ENCODE measurements at places on chromosomes 12 and 14. TPM values are rescaled to one million over a fixed set of nuclear protein-coding genes. Genes with fewer than 3 reads are reported as not detected.

DNA sequence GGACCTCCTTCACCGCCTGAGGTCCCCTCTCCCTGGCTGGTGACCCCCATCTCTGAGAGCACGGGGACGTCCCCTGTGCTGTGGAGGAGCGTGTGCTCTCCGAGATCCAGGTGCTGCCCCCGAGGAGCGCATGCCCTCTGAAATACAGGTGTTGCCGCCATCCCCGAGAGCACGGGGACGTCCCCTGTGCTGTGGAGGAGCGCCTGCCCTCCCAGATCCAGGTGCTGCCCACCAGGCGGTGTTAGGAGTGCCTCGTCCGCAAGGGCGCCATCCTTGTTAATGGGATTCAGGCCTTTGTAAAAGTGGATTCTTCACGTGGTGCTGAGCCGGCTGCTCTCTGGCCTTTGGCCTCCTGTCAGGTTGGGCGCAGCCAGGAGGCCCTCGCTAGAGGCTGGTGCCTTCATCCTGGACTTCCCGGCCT, 10.1 kb downstream of the NOC4L start:
- peak; percentile 17 for DNase-seq

DNA sequence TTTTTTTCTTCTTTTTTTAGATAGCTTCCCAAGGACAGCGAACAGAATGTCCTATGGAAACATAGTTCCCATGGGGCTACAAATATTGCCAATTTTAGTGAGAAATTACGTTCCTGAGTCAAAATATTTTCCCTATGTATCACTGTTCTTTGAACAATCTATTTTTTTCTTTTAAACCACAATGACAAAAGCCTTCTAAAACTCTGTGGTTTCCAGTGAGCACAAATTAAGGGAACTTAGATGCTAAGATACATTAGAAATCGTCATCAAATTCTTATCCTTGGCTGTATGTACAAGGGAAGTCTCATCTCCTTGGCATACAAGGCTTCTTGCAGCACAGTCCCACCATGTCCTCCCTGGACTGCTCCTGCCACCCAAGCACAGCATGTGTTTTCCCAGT, 17.9 kb downstream of the CPM start:
- no peak for DNase-seq

DNA sequence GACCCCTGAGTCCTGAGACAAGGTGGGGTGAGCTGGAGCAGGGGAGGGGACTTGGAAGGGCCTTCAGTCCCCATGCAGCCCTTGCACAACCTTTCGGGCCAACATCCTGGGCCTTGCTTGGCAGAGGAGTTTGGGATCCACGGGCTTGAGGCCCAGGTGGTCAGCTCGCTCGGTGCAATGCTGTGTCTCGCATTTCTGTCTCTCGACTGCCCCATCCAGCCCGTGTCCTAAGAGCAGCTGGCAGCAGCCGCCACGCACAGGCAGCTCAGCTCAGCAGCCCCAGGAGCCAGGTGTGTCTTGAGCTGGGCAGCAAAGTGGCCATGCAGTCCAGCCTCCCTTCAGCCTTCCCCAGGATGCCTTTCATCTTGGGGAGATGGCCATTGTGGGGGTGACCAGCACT, 10.8 kb downstream of the PACS2 start:
- no peak for DNase-seq

DNA sequence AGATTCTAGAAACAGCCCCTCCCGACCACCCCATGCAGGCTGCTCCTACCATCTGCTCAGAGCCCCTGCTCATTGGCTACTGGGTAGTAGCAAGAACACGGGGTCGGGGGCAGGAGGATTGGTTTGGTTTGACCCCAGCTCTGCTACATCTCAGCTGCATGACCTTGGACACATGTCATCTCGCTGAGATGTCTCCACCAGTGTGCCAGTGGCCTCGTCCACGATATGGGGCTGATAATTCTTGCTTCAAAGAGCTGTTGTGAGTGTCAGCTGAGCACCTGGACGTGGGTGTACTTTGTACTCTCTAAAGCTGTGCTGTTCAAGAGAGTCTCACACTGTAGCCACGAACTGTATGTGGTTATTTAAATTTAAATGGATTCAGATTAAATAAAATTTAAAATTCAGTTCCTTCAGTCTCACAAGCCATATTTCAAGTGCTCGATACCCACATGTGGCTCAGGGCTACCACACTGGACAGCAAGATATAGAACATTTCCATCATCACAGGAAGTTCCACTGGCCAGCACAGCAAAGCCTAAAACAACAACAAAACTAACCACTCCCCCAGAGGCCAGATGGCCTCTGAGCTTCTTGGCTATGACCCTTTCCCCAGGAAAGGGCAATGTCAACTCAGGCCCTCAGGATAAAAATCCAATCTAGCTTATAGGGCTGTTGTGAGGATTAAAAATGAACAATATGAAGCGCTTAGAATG, 18.6 kb downstream of the LTBP2 start:
- DNase-seq = no peak

DNA sequence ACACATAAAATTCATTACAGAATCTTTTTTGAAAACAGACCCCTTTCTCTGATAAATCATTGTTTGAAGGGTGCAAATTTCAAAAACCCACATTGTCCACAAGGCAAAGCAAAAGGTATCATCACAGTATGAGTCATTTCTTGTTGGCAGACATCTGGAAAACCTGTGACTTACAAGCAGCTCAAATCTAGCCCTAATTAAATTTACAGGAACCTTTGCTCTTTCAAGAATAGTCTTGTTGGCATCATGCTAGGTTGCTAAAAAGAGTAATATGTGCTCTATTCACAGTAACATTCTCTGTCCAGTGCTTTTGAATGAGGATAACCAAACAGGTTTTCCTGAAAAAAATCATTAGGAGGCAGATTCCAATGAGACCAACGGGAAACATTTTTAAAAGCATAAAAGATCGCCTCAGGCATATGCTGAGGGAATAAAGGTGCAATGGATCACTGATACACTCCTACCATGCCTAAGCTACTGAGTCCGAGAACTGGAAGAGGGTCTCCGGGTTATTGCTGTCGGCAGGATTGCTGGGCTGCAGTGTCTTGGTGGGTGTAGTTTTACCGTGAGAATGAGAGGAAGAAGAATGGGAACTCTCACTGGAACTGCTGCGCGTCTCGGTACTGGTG, 55.5 kb upstream of the TTC7B start:
- no peak for DNase-seq

PROX2 gene
- not detected for total RNA-seq

DNA sequence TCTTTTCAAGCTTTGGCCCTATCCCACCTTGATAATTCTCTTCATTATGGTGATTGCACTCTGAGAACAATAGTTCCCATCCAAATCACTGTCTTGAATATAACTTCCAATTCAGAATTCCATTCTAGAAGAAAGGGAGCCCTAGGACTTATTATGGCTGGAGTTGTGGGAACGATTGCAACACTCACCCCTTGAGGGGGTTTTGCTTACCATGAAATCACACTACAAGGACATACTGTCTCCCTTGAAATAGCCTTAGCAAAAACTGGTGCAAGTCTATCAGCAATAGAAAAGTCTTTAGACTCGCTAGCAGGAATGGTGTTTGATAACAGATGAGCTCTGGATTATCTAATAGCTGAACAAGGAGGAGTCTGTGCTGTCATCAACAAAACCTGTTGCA, 31.4 kb upstream of the OXA1L start:
- DNase-seq = no peak

- DNase-seq = no peak
Measured at GRCh38 chr14:54440037-54440436, 1.1 kb downstream of the CNIH1 start.

CDKN1B gene
- total RNA-seq = 23.7 TPM

DNA sequence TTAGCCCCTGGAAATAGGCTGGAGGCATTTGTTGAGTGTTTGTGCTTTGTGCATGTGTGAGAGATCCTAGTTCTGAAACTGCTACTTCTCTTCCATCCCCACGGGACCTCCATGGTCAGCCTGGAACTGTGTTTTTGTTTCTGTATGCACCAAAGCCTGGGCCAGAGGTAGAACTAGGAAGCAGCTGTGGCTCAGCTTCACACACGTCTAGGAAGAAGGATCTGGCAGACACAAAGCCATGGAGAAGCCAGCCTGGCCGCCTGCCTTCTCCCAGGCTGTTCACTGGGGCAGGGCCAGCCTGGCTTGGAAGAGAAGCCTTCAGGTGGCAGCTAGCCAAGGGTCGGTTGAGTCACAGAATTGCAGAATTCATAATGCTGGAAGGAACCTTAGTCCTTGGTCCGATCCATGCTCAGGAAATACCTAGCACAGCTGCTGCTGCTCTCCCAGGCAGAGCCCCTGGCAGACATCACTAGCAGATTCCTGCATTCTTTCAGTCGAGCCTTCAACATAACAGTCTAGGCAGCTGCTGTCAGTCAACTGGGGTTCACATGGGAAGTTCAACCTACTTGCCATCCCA, 27.0 kb downstream of the RIN3 start:
- DNase-seq = peak; percentile 93

GRCh38 chr12:2152134-2152533, 99.3 kb downstream of the CACNA1C start:
- DNase-seq = no peak

PLEKHG7 gene
- total RNA-seq = not detected

ALKBH1 gene
- 9.8 TPM for total RNA-seq

- DNase-seq = no peak
Measured at GRCh38 chr14:66507181-66507721, 696 bp upstream of the GPHN start.

GRCh38 chr14:64636208-64636979, 67.8 kb upstream of the PLEKHG3 start:
- peak; percentile 71 for DNase-seq

GRCh38 chr12:47882781-47883546, 21.8 kb downstream of the VDR start:
- no peak for DNase-seq

GRCh38 chr12:50505675-50506530, 1.1 kb downstream of the DIP2B start:
- DNase-seq = no peak

GRCh38 chr12:12197128-12197527, 69.7 kb downstream of the LRP6 start:
- DNase-seq = no peak

KRT82 gene
- total RNA-seq = not detected

IFNG-AS1 gene
- 1.0 TPM for total RNA-seq

GRCh38 chr14:36829547-36829946, 167.9 kb downstream of the PAX9 start:
- no peak for DNase-seq

GRCh38 chr12:95615749-95616148, 64.5 kb upstream of the USP44 start:
- no peak for DNase-seq

GRCh38 chr14:61570549-61571290, 124.6 kb upstream of the HIF1A start:
- DNase-seq = no peak

All from left cardiac atrium (tissue), 4 donors.